ENCODE measurements at places on chromosomes 11 and 22.

- DNase-seq: peak; percentile 90
These were observed 4.4 kb upstream of the PRR5 start for GRCh38 chr22:44697423-44698141.

- no peak for DNase-seq
These were observed 7.5 kb upstream of the TPST2 start for GRCh38 chr22:26597480-26597879.

- DNase-seq: peak; percentile 78
These were observed 58.3 kb downstream of the MYH9 start for GRCh38 chr22:36329254-36330078.

GRCh38 chr11:110289472-110289871 lies 6.9 kb downstream of the RDX start:
- DNase-seq: no peak

GRCh38 chr11:16193897-16194381 lies 162.4 kb downstream of the SOX6 start:
- no peak for DNase-seq

DNA sequence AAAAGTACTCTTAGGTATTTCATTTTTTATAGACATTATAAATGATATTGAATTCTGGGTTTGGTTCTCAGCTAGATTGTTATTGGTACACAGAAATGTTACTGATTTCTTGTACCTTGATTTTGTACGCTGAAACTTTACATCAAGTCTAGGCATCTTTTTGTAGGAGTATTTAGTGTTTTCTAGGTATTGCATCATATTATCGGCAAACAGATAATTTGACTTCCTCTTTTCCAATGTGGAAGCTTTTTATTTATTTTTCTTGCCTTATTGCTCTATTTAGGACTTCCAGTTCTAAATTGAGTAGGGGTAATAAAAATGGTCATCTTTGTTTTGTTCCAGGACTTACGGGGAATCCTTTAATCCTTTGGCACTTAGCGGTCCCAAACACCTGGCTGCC lies 676.6 kb upstream of the CCDC179 start:
- no peak for DNase-seq

DNA sequence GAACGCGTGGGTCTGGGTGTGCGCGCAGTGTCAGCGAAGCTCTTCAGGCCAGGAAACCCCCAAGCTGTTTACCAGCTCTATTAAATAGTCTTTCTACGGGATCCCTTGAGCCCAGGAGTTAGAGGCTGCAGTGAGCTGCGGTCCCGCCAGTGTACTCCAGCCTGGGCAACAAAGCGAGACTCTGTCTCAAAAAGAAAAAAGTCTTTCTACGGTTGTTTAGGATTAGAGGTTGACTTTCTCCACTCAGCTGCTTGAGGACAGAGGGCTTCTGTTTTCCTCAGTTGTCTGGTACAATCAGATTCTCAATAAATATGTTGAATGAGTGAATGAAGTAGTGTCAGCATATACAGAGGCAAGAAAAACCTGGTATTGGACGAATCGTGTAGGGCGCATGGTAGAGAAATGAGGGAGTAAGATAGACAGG lies 619 bp downstream of the SART1 start:
- DNase-seq: no peak

- peak; percentile 48 for DNase-seq
These were observed 541.9 kb upstream of the CCDC90B start for GRCh38 chr11:83827940-83828554.

- DNase-seq: no peak
These were observed 2209.7 kb downstream of the LRRC4C start for GRCh38 chr11:39249566-39250365.

- no peak for DNase-seq
These were observed 40.6 kb upstream of the CRTAM start for GRCh38 chr11:122797651-122798050.

GRCh38 chr11:69430566-69430965 lies 50.9 kb upstream of the LINC01488 start:
- DNase-seq: no peak

All from iPS-NIHi11 (cell line).